Progenitor cell of endocrine pancreas (in vitro differentiated cells): ENCODE measurements at places on chromosomes 4 and X.

- no peak for DNase-seq
These were observed 13.2 kb downstream of the HAND2 start for GRCh38 chr4:173516621-173517524.

GRCh38 chr4:106971636-106972035, 64.5 kb downstream of the DKK2 start:
- DNase-seq, result no peak

DNA sequence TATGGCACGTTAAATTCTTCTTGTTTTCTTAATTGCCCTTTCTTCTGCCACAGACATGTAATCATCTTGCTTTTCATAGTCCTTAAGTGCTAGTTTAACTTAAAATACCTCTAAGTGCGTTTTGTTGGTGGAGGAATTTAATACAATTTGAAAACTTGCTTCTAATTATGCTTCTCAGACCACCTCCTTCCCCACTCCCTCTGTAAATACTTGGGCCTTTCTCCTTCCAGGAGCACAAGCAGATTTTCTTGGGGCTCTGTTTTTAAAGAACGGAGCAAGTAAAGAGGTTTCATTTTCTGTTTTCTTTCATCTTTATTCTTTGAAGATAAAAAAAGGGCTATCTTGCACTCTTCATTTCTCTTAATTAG, 559 bp upstream of the PCDH18 start:
- DNase-seq, result no peak

DNA sequence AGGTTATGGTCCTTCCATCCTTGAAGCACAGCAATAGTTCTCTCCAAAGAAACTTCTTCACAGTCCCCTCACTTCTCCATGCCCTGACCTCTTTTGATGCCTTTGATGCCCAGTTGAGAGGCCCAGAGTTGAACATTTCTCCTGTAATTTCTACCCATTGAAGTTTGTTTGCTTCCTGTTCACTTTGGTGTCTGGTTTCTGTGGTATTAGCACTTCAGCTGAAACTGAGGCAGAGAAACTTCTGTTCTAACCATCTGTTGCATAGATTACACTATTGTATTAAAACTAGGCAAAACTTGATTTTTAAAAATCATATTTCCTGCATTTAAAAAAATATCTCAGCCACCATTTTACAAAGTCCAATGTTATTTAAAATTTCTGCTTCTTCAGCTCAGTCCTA, 89.8 kb upstream of the ADGRG2 start:
- DNase-seq, result no peak
